Activated CD4-positive, alpha-beta memory T cell treated with anti-CD3 and anti-CD28 coated beads, Interleukin-2, amount 10 ng/mL, durations not matched to agents 7 days and 5 days (primary cell): ENCODE measurements at places on chromosomes 1 and 21. TPM values are rescaled to one million over a fixed set of nuclear protein-coding genes. Genes with fewer than 3 reads are reported as not detected.

F13B gene
- not detected for total RNA-seq

DNA sequence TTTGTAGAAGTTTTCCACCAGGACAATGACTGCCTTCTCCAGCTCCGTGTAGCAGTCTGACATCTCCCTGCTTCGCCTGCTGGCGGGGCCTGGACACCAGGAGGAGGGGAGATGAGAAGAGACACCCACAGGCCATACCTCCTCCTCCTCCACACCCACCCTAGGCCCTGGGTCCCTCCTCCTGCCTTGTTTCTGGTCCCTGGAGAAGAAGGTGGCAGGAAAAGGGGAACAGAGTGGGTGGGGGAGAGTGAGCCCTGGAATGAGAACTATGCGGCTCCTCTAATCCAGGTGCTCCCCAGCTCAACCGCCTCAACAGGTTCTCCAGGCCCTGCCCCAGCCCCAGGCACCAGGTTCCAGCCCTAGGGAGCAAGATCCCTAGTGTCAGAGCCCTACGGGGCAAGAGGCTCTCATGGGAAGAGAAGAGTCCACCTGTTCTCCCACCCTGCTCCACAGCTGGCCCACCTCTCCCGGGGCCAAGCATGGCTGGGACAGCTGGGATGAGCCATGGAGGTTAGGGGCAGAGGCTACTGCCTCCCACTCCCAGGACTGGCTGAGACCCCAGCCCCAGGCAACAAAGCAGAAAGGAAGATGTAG is 4.8 kb downstream of the S100A16 start:
- H3K27me3 ChIP-seq = peaks cover 3% of the 10 kb centered on the region
- no peaks in the 10 kb centered on the region for H3K36me3 ChIP-seq
- H3K27ac ChIP-seq = no peak overlapping the region
- no peak for DNase-seq
- H3K4me1 ChIP-seq = no peaks in the 10 kb centered on the region

HMCN1 gene
- total RNA-seq = under 0.01 TPM

LINGO4 gene
- 1.3 TPM for total RNA-seq

DNA sequence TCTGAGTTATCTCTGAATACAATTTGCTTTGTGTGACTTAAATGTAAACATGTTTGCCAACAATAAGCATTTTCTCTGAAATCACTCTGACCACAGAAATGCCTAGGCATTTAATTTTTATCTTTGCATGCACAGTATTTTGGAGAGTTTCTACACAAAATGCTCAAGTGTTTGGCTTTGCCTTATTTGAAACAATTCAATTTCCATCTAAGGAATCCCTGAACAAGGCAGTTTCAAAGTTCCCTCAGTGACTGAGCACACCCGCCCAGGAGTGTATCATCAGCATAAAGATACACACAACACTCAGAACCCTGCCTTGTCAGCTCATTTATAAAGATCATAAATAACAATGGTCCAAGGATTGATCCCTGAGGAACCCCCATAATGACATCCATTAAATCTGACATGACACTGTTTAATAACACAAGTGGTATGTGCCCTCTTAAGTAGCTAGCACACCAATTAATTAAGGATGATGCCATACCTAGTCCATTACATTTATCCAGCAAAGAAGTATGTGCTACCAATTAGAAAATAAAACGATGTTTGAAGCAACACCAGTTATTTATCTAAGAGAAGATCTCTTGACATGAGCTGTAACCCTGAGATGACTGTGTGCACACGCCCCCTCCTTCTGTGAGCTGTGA is 585.8 kb downstream of the ADGRL2 start:
- DNase-seq = no peak
- no peaks in the 10 kb centered on the region for H3K27me3 ChIP-seq
- H3K27ac ChIP-seq = no peak overlapping the region
- no peaks in the 10 kb centered on the region for H3K36me3 ChIP-seq
- no peaks in the 10 kb centered on the region for H3K4me1 ChIP-seq

DNA sequence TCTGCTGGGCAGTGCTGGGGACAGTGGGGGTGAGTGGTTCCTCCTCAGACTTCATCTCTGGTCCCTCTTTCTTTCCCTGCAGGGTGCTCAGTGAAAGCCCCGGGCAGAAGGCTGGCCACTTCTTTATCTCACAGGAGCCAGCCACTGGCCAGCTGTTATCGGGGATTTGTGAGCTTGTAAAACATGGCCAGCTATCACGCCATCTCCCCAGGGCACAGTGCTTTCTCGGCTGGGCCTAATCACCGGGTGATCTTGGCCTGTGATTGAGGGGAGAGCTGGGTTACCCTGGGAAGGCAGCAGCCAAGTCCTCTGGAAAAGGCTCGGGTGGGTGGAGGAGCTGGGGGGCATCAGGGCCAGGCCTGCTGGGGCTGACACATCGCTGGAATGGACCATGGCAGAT is 83.0 kb downstream of the IGSF21 start:
- no peaks in the 10 kb centered on the region for H3K4me1 ChIP-seq
- H3K27ac ChIP-seq = no peak overlapping the region
- H3K27me3 ChIP-seq = no peaks in the 10 kb centered on the region
- no peak for DNase-seq
- no peaks in the 10 kb centered on the region for H3K36me3 ChIP-seq

- peaks cover 3% of the 10 kb centered on the region for H3K36me3 ChIP-seq
- H3K4me3 ChIP-seq = peak overlapping the region; percentile 70
- peaks cover 47% of the 10 kb centered on the region for H3K4me1 ChIP-seq
- DNase-seq = peak; percentile 59
- peak overlapping the region; percentile 96 for H3K27ac ChIP-seq
- H3K27me3 ChIP-seq = no peaks in the 10 kb centered on the region
These were observed 239.8 kb upstream of the C1orf105 start for GRCh38 chr1:172180501-172181285.

GRCh38 chr1:17419626-17420328 is 19.7 kb downstream of the RCC2 start:
- H3K4me3 ChIP-seq = no peak overlapping the region
- no peaks in the 10 kb centered on the region for H3K27me3 ChIP-seq
- H3K4me1 ChIP-seq = no peaks in the 10 kb centered on the region
- H3K27ac ChIP-seq = peak overlapping the region; percentile 3
- peak; percentile 65 for DNase-seq

DNA sequence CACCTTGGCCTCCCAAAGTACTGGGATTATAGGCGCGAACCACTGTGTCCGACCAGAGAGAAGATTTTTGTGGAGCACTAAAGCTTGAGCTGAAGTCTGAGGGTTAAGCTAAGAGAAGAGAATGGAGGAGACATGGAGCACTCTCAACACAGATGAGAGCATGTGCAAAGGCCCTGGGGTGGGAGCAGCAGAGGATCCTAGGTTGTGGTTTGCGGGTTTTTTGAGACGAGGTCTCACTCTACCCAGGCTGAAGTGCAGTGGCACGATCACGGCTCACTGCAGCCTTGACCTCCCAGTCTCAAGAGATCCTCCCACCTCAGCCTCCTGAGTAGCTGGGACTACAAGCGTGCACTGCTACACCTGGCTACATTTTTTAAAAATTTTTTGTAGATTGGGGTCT is 30.5 kb downstream of the FBXO2 start:
- no peaks in the 10 kb centered on the region for H3K36me3 ChIP-seq
- DNase-seq = no peak
- peaks cover 18% of the 10 kb centered on the region for H3K27me3 ChIP-seq
- H3K27ac ChIP-seq = no peak overlapping the region

DNA sequence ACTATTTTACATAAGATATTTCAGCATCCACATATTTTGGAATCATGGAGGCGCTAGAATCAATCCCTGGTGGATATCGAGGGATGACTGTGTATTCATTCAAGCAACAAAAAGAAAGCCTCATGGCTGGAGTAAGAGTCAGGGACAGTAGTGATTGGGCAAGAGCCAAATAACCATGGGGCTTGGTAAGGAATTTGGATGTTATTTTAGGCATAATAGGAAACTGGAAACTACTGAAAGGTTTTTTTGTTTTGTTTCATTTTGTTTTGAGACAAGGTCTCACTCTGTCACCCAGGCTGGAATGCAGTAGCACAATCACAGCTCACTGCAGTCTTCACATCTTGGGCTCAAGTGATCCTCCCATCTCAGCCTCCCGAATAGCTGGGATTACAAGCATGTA is 33.8 kb upstream of the EYA3 start:
- no peaks in the 10 kb centered on the region for H3K36me3 ChIP-seq
- H3K4me3 ChIP-seq = no peak overlapping the region
- H3K27ac ChIP-seq = no peak overlapping the region
- peaks cover 40% of the 10 kb centered on the region for H3K27me3 ChIP-seq
- DNase-seq = no peak
- H3K4me1 ChIP-seq = no peaks in the 10 kb centered on the region

GRCh38 chr1:70317087-70317486 is 37.4 kb downstream of the ANKRD13C start:
- H3K4me1 ChIP-seq = peaks cover 8% of the 10 kb centered on the region
- H3K27ac ChIP-seq = no peak overlapping the region
- no peak for DNase-seq
- H3K4me3 ChIP-seq = no peak overlapping the region
- H3K27me3 ChIP-seq = no peaks in the 10 kb centered on the region

- H3K36me3 ChIP-seq = no peaks in the 10 kb centered on the region
- no peak overlapping the region for H3K4me3 ChIP-seq
- no peaks in the 10 kb centered on the region for H3K4me1 ChIP-seq
- DNase-seq = no peak
- H3K27me3 ChIP-seq = peaks cover 2% of the 10 kb centered on the region
These were observed 362.7 kb downstream of the PTPRU start for GRCh38 chr1:29599071-29599470.

SLC22A15 gene
- 1.2 TPM for total RNA-seq

TDRD5 gene
- not detected for total RNA-seq

AKR7A2 gene
- 43.0 TPM for total RNA-seq

RBP7 gene
- total RNA-seq = not detected

DNA sequence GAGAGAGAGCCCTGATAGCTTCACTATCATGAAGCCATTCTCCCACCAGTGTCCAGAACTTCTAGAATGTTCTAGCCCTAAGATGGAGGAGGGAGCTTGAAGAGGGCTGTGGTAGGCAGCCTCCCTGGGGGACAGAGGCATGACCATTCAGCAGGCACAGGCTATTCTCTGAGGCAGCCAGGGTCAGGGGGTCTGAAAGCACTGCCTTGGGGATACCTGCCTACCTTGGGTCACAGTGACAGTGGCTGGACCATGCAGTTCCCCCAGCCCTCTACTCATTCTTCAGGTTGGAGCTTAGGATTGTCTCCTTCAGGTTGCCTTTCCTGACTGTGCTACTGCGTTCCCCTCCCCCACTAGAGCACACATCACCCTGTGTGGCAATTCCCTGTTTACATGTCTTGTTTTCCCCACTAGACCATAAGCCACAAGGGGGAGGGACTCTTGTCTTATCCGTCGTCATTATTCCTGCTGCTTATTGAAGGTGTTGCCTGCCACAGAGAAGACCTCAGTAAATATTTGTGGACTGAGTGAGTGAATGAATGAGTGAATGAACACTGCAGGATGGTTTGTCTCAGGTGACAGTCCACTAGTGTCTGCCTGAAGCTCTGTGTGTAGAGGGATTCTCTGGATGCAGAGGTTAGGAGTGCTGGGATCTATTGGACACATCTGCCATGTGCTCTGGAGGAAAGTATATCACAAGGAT is 5.2 kb downstream of the ZDHHC18 start:
- no peaks in the 10 kb centered on the region for H3K27me3 ChIP-seq
- DNase-seq = no peak
- H3K27ac ChIP-seq = peak overlapping the region; percentile 99
- no peak overlapping the region for H3K4me3 ChIP-seq
- peaks cover 77% of the 10 kb centered on the region for H3K36me3 ChIP-seq
- H3K4me1 ChIP-seq = peaks cover 80% of the 10 kb centered on the region

GRCh38 chr21:39400173-39400572 is 45.4 kb downstream of the LCA5L start:
- H3K4me1 ChIP-seq = no peaks in the 10 kb centered on the region
- no peak overlapping the region for H3K4me3 ChIP-seq
- peaks cover 15% of the 10 kb centered on the region for H3K36me3 ChIP-seq
- no peak for DNase-seq
- no peak overlapping the region for H3K27ac ChIP-seq

SLC6A9 gene
- 5.7 TPM for total RNA-seq

GRCh38 chr1:7448986-7449385 is 322.1 kb upstream of the VAMP3 start:
- H3K27me3 ChIP-seq = no peaks in the 10 kb centered on the region
- H3K4me1 ChIP-seq = no peaks in the 10 kb centered on the region
- DNase-seq = no peak
- no peaks in the 10 kb centered on the region for H3K36me3 ChIP-seq
- H3K4me3 ChIP-seq = no peak overlapping the region

GRCh38 chr1:172993640-172994039 is 57.1 kb downstream of the TNFSF18 start:
- no peak overlapping the region for H3K4me3 ChIP-seq
- DNase-seq = no peak
- H3K27ac ChIP-seq = no peak overlapping the region
- H3K4me1 ChIP-seq = no peaks in the 10 kb centered on the region

DNA sequence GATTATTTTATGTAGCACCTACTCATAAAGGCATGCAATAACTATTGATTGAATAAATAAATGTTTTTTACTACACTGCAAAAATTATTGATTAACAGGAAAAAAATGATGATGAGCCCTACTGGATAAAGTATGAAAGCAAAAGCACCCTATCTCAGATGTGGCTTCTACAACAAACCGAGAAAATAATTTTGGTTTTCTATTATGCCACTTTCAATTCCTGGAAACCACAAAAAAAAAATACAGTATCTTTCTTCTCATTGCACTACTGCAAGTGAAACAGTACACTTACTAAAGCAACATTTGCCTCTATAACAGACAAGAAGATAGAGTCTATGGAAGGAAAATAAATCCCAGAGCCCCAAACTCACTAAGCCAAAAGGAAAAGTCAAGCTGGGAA is 1882.4 kb downstream of the NCAM2 start:
- no peak for DNase-seq
- H3K27me3 ChIP-seq = no peaks in the 10 kb centered on the region
- H3K27ac ChIP-seq = no peak overlapping the region
- no peak overlapping the region for H3K4me3 ChIP-seq
- no peaks in the 10 kb centered on the region for H3K4me1 ChIP-seq

GALE gene
- total RNA-seq = 33.5 TPM
